GM06990 (cell line): ENCODE measurements at places on chromosomes 3 and 15.

GRCh38 chr15:67382723-67383122 is 128.1 kb downstream of the IQCH start:
- DNase-seq: no peak

GRCh38 chr3:23994244-23994569 is 49.1 kb downstream of the NR1D2 start:
- DNase-seq: no peak

GRCh38 chr3:152345233-152345632 is 76.5 kb downstream of the MBNL1 start:
- no peak for DNase-seq

- no peak for DNase-seq
These were observed 156.9 kb downstream of the SOX2 start for GRCh38 chr3:181868576-181869082.

DNA sequence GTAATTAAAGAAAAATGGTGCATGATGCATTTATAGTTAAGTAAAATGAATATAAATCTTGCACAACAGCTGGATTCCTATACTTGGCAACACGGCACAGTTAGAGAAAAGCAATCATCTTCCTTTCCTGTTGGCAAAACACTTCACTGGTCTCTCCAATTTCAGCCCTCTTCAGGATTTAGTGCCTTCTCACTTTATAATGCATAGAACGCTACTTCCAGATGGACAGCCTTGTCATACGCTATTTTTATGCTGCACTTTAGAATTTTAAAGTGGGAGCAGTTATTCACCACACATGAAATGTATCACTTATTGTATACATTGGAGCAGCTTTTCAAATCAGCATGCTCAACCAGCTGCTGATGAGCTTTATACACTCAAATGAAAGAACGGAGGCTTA is 194.4 kb upstream of the GBE1 start:
- DNase-seq: no peak

- no peak for DNase-seq
These were observed 937.2 kb downstream of the ZPLD1 start for GRCh38 chr3:103372031-103372430.

GRCh38 chr3:33061782-33062181 is 35.2 kb downstream of the GLB1 start:
- peak; percentile 34 for DNase-seq

- no peak for DNase-seq
These were observed 252.5 kb downstream of the ISL2 start for GRCh38 chr15:76588811-76589747.

DNA sequence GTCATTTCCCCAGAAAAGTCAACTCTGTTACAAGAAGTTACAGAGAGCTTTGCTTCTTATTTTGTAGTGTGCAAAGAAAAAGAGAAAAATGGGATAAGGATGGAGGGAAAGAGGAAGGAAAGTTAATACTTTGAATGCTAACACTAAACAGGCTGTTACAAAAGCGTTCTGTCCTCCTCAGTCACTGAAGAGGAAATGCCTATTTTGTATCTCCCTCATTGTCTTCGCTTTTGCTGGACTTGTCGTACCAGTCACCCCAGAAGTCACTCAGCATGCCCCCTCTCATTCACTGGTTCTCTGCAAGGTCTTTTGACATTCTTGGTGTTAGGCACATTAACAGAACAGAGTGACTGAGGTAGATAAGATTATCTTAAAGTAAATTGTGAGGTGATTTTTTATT is 129.6 kb downstream of the ALCAM start:
- DNase-seq: no peak

- no peak for DNase-seq
These were observed 120.8 kb upstream of the CCNL1 start for GRCh38 chr3:157280786-157281185.

DNA sequence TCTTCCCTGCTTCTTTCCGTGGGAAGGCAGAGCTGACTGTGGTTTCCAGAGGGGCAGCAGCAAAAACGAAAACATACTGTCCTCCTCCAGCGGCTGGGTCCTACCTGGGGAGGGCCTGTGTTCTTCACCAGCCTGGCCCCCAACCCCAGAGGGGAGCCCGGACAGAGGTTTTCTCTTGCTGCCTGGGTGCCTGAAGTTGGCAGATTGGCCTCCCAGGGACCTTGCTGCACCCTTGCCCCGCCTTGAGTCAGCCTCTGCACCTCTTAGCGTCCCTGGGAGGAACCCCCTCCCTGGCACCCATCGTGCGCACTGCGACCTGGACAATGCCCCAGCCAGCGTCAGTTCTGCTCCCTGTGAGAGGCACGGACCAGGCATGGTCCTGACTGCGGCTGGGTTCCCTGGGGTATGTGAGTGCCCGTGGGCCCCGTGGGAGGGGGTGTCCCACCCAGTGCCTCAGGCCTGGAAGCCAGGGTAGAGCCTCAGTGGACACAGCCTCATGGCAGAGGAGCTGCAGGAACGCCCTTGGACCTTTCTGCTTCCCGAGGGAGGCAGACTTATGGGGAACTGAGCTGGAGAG is 56.8 kb upstream of the PRR23E start:
- no peak for DNase-seq

- DNase-seq: no peak
These were observed 11.8 kb upstream of the KIF7 start for GRCh38 chr15:89666858-89667705.

GRCh38 chr3:172218350-172219323 is 179.3 kb downstream of the FNDC3B start:
- no peak for DNase-seq

DNA sequence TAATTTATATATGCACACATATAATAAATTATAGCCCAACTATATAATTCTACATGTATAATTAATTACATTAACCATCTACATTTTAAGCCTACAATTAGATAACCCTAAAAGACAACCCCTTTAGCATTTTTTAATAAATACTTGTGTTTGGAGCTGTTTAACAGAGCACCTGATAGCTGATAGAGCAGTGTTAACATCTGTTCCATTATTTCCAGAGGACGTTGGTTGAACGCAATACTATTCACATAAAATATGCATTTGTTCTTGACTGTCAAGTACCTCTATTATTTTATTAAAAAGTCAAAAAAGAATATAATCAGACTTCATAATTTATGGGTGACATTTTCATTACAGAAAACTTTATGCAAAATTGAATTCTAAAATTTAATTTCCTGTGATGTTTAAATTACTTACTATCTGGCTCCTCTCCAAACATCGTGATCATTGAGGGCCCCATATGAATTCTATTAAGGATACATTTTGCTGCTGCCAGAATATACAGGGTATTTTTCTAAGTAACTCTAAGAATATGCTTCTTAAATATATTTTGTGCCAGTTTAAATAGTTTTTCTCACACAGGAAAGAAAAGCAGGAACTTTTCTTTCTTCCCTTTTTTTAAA is 234.3 kb downstream of the SHOX2 start:
- no peak for DNase-seq

GRCh38 chr15:47717036-47717612 is at the start of gene SEMA6D:
Gene SEMA6D, plus strand, starts transcription at chr15:47717505. Its CDS starts 42,294 bp downstream, at chr15:47759799.
- no peak for DNase-seq

DNA sequence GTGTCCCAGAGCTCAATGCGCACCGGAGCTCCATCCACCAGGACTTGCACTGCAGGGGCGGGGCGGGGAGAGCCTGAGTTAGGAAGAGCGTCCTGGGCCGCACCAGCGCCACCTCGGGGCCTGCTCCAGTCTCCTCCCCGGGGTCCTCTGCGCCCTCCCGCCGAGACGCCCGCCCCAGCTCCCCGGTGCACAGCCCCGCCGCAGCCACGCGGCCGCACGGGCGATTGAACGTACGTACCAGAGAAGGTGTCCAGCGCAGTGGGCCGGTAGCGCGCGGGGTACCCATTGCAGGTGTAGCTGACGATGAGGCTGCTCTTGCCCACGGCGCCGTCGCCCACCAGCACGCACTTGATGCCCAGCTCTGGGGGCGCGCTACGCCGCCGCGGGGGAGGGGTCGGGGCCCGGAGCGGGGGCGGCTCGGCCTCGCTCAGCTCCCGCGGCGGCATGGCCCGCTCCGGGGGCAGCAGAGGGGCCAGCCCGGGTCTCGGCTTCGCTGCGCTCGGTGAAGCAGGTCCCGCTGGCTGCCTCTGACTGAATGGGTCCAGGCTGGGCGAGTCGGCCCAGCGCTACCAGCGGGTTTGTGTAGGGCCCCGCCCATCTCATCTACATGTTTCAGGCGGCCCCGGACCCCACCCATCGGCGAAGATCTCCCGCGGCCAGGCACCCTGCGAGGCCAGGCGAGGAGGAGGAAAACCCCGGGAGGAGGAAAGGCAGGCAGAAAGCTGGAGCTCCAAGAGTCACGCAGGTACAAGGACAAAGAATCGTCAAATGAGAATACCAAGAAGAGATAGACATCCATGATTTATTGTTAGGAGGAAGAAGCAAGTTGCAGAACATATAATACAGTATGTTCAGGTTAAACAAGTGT is at the start of gene RHOV:
TSS of gene RHOV (minus strand) at position 541 of the 868 bp plus-strand sequence. CDS start at position 446, 95 bp downstream.
- DNase-seq: peak; percentile 78

GRCh38 chr15:91133511-91133910 is 33.5 kb downstream of the SV2B start:
- DNase-seq: no peak

DNA sequence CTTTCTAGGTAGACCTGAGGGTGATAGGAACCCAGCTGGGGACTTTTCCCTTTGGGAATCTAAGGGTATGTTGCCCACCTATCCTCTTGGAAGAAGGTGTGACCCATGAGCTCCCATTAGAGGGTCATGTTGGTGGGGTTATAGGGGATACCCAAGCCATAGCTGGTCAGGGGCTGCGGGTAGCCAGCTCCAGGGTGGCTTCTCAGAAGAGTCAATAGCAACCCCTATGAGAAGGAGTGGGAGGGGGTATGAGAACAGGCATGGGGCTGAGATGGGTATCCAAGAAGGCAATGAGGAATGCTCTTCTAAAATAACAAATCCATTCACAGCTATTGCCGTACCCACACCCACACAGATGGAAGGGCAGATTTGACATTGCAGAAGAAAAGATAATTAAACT is 217.8 kb downstream of the UACA start:
- no peak for DNase-seq

DNA sequence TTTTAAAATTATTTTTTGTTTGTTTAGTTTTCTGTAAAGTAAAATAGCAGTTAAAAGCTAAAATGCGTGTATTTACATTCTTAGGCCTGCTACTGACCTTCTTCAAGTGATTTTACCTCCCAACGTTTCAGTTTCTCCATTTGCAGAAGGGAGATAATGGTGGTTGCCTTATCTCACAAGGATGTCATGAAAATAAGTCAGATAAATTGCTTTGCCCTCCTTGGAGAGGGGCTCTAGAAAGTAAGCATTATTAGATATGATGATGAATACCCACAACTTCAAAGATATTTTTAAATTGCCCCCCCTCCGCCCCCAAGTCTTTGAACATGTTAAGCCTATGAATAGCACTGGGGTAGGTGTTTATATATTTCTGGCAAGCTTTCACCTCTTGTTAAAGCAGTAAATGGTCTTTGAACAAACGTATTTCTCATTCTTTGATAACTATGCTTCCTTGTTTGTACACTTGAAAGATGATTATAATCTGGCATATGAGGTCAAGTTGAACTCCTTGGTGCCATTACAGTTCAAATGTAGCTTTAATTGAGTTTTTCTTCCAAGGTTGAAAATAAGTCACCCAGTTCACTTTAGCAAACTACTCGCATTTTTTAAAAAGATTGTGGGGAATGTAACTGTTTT is 6.4 kb downstream of the TERC start:
- DNase-seq: no peak

DNA sequence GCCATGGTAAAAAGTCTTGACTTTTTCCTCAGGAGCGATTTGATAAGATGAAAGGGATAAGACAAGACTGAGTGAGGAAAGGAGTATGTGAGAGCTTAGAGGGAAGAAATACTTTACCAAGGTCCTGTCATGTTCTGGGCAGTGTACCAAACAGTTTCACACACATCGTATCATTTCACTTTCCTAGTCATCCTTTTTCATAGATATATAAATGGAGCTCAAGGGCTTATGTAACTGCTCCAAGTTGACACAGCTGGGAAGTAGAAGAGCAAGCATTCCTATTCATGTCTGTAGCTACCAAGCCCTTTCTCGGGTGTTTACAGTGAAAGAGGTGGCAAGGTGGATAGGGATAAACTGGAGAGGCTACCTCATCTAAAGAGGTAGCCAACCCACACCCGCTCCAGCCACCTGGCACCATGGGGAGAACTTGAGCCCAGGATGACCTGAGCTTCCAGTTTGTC is 57.4 kb downstream of the MRPS25 start:
- no peak for DNase-seq

GRCh38 chr3:124876401-124876878 is 10.7 kb downstream of the ITGB5 start:
- no peak for DNase-seq

GRCh38 chr3:126274735-126275619 is 82.2 kb downstream of the KLF15 start:
- no peak for DNase-seq

- DNase-seq: peak; percentile 5
These were observed at the start of gene CFAP44 for GRCh38 chr3:113441051-113441770. Gene CFAP44, minus strand, starts transcription at chr3:113441493. Its CDS starts 7,829 bp downstream, at chr3:113433664.
